ENCODE measurements at places on chromosomes 2 and 18.

GRCh38 chr2:242020196-242021004 lies 150.9 kb downstream of the RTP5 start:
- peak; percentile 35 for DNase-seq

DNA sequence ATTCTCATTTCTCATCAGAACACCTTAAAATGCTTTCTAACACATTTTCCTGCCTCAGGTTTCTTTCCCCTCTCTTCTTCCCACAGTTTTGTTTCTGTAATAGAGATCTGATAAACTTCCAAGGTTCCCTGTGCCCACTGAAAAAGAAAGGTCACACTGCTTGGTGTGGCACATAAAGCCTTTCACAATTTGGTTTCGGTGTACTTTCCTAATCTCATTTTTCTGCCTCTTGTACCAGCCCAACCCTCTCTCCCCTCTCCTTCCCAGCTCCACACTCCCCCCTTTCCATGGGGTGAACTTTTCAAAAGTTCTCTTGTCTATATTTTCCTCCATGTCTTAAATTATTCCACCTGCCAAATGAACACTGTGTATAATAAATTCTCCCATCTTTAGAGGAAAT lies 7.2 kb downstream of the EIF2AK3 start:
- DNase-seq: no peak

- DNase-seq: no peak
Measured at GRCh38 chr2:208937521-208937920, 486.3 kb upstream of the MAP2 start.

DNA sequence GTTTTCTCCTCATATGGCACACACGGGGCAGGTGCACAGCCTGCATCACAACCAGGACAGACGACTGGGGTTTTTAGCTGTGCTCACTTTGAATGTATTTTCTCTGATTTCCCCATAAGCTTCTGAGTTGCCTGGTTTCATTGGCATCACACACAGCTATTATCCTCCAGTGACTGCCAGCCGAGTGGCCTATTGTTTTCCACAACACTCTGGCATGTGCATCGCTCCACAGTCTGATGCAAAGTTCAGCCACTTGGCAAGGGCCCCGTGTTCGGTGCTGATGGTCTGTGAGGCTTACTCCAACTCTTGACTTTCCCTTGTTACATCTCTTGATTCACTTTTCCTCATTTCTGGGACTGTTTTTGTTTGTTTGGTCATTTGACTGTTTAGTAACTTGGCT lies 593.1 kb downstream of the CBLN2 start:
- DNase-seq: no peak

GRCh38 chr2:219016721-219017120 lies 23.5 kb upstream of the CRYBA2 start:
- no peak for DNase-seq

Data from LHCN-M2 (cell line).